Activated CD4-positive, alpha-beta T cell treated with anti-CD3 and anti-CD28 coated beads, Interleukin-2, amount 50 U/mL, for 1 hour (primary cell): ENCODE measurements at places on chromosomes 6 and 20.

DNA sequence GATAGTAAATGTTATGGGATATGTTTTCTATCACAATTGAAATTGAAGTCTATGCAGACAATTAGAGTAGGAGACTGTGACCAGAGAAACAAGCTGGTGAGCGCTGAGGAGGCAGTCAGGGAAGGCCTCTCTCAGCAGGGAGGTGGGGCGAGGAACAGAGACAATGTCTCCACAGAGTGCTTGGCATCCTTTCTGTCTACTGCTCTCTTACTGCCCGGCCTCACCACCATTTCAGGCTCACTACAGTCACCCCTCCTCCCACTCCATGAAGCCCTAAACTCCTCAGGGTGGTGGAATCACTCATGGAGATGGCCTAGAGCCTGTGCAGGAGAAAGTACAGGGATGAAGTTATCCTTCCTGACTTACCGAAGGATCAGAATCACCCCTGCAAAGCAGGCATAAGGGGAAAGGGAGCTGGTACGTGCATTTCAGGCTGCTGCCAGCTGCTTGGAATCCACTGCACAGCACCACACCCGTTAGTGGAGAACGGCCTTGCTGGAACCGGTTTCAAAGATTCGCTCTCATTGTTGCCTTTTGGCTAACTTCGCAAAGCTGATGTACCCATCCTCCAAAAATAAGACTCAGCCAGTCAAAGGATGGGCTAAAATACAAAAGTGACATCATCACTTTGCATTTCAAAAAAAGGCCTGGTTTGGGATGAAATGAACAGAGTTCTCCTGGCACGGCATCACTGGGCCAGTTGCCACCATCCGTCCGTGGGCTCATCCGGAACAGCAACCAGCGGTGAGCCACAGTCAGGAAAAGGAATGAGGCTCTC, 67.3 kb downstream of the SLC22A23 start:
- DNase-seq = no peak

DNA sequence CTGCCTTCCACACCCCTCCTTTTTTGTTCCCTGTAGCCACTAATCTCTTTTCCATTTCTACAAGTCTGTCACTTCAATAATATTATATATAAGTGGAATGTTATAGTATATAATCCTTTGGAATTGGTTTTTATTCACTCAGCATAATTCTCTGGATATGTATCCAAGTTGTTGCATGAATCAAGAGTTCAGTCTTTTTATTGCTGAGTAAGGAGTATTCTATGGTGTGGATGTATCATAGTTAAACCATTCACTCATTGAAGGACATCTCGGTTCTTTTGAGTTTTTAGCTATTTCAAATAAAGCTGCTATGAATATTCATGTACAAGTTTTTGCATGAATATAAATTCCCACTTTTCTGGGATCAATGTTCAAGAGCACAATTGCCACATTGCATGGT, 69.5 kb upstream of the TASP1 start:
- DNase-seq = no peak

DNA sequence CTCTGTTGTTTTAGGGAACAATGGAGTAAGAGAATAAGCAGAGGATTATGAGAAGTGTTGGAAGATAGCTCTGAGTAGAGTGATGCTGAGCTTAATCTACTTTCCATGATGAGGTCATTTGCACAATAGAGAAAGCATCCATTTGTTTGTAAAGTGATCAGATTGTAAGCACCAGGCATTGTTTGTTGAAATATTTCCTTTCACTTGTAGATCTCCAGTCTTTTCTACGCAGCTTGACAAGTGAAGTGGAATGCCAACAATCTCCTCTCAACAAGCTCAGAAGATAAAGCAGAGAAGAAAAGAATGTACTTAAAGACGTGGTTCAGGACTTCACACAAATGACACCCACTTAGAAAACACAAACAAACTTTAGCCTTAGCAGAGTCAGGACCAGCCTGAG, 80.1 kb upstream of the MARCKS start:
- DNase-seq = no peak

- no peak for DNase-seq
Measured at GRCh38 chr20:49636447-49636846, 68.5 kb upstream of the PTGIS start.

- no peak for DNase-seq
Measured at GRCh38 chr20:59786801-59787537, 146.5 kb downstream of the SYCP2 start.
